ENCODE measurements at places on chromosomes 13 and 19.

DNA sequence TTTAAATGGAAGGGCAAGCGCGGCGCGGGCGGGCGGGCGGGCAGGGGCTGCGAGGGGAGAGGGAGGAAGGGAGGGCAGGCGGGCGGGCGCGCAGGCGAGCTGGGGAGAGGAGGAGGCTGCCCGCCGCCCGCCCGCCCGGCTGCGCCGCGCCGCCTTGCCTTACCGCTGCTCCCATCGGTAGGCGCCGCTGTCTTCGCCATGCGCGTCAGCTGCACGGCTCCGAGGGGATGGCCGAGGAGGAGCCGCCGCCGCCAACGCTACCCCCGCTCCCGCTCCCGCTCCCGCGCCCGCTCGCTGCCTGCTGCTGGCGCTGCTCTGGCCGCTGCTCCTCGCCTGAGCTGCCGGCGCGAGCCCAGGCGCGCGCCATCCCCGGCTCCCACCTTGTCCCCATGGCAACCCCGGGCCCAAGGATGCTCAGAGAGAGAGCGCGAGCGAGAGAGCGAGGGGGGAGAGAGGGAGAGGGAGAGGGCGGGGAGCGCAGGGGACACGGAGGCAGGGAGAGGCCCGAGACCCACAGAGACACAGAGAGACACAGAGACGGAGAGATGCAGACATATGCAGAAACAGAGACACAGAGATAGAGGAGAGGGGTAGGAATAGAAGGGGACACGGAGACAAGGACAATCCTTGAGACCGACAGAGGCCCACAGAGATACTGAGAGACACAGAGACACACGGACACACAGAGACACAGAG lies 40.3 kb downstream of the DEDD2 start:
- DNase-seq, result peak; percentile 35

GRCh38 chr19:46000491-46001246 lies 5.4 kb downstream of the CCDC61 start:
- DNase-seq, result peak; percentile 39

DNA sequence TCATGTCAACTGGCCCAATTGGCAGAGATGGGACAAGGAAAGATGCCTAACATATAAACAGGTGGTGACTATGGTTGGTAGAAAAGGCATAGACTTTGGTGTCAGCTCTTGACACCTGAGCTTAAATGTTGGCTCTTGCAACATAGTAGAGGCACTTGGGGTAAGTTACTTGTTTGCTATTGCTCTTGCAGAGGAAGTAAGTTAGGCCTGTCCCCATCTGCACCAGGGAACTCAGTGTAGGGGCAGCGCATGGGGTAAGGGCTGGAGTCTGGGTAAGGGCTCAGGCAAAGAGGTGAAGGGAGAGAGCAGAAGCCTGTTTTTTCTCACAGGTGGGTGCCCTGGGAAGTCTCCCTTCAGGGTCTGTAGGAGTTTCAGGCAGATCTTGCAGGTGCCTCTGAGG lies 27.6 kb downstream of the ERICH6B start:
- no peak for DNase-seq

DNA sequence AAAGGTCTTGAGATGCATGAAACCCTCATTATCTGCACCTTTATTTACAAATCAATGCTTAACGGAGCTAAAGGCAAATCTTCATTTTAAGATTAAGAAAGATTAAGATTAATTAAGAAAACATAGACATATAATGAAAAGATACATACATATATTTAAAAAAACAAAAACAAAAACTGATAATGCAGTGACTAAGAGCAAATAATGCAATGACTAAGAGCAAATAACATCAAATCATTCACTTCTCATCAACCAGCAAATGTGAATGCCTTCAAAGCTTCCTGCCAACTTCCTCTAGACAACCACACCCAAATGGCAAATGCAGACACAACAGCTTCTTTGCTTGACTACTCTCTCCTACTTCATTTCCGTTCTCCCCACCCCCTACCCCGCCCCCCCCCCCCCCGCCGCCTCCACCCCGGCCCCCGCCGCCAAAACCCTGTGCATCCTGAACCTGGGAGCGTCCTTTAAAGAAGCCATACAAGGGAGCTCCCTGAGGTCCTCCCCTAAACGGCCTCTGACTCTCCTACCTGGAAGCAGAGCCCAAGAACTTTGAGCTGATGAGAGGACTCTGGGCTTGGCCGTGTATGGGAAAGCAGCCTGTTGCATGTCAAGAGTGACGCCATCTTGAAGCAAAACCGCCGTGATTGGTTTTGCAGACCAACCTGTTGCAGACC lies 24.5 kb downstream of the TEX101 start:
- no peak for DNase-seq

DNA sequence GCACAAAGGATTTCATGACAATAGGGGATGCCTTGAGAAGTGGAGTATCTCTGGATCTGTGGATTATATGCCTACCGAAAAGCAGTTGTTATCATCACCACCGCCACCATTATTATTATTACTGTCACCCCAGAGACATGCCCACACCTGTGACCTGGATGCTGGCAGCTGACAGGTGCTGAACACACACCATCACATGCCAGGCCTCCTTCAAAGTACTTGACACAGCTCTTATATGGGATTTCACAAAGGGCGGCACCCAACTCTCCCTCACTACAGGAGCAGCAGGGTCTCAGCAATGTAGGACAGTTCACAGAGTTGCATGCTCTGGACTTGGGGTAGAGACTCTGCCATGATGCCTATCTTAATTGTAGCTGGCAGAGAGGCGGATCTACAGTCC lies 5.6 kb upstream of the GPR42 start:
- DNase-seq, result no peak

DNA sequence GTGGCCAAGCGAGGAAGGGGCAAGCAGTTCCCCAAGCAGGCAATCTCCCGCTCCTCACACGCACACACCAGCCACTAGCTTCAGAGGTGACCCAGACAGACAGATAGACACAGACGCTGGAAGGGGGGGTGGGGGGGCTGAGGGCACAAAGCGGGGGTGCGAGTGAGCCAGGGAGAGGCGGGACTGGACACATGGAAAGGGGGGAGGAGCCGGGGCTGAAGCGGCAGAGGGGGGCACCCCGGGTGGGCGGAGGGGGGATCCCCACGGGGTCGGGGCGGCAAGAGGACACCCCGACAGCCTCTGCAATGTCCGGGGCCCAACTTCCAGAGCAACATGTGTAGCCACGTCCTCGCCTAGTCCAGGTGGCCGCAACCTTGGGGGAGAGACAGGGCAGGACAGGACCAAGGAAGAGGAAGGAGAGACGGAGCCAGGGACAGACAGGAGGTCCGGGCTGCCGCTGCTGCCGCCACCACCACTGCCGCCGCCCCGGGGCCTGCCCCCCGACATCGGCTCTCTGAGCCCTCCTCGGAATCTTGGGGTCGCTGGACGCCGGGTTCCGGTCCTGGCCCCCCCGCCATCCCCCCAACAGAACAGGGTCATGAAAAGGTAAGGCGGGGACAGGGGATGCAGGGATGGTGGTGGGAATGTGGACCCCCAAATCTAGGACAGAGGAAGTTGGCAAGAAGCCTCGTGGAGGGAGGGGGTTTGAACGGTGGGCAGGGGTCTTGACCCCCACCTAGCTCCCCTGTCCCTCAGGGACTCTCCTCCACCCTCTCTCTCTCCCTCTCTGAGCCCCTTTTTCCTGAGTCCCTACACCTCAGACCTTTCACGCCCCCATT lies 1.1 kb downstream of the GRIN2D start:
- no peak for DNase-seq

- peak; percentile 24 for DNase-seq
Measured at GRCh38 chr13:104984296-104984818, 1551.1 kb downstream of the EFNB2 start.

DNA sequence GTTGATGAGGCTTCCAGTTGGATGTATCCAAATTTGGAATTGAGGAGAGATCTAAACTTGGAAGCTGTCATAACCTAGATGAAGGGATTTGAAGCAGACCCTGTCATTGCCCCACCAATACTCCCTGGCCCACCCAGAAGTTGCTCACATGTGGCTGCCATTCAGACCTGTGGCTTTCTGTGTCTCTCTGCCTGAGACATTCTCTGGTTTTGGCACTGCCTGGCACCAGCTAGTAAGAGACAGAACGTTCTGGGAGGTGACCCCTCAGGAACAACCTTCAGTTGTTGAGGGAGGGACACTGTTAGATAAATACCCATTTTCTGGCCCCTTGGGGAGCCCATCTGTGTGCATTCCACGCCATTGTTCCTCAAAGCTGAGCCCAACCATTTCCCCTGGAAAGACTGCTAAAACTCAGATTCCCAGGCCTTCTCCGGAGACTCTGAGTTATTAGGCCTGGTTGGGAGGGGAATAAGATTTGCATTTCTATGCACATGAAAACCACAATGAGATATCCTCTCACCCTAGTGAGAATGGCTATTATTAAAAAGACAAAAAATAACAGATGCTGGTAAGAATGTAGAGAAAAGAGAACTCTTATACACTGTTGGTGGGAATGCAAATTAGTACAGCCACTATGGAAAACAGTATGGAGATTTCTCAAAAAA lies 290.4 kb downstream of the TSHZ3 start:
- DNase-seq, result no peak

- DNase-seq, result no peak
Measured at GRCh38 chr13:76783798-76784197, 102.4 kb downstream of the KCTD12 start.

DNA sequence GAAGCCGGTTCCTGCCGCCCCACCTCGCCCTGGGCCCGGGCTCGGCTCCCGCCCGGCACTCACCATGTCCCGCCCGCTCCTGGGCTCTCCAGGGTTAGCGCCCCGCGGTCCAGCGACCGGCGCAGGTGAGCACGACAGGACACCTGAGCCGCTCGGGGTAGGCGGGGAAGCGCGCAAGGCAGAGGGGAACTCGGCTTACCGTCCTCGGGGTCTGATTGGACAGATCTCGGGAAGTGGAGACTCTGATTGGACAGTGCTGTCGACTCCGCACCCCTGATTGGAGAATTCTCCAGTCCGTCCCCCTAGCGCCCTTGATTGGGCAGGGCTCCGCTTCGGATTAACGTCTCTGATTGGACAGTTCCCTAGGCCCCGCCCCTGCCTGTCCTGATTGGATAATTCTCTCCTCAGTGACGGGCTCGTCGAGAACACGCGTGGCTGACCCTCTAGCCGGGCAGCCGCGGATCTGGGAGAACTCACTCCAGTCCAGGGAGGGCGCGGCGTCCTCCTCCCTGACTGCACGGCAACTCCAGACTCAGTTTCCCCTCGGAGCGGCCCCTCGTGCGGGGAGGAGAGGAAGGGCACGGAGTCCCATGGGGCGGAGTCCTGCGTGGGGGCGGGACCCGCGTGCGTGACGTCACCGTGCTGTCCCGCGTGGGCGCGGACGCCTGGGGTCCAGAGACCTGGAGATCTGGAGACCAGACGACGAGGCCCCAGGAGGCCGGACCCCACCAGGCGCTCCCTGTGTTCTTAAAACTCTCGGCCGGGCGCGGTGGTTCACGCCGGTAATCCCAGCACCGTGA lies at the start of gene ZNF77:
Gene ZNF77, minus strand, starts transcription at position 197 of the 800 bp plus-strand sequence. Its CDS starts 131 bp downstream, at position 66.
- peak; percentile 99 for DNase-seq

GRCh38 chr19:42455621-42456081 lies 12.9 kb upstream of the CXCL17 start:
- DNase-seq, result no peak

DNA sequence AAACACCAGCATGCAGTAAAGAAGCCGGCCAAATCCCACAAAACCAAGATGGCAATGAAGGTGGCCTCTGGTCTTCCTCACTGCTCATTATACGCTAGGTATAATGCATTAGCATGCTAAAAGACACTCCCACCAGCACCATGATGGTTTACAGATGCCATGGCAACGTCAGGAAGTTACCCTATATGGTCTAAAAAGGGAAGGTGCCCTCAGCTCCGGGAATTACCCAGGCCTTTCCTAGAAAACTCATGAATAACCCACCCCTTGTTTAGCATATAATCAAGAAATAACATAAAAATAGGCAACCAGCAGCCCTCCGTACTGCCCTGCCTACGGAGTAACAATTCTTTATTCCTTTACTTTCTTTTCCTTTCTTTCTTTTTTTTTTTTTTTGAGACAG lies 21.1 kb upstream of the PLEKHF1 start:
- DNase-seq, result no peak

DNA sequence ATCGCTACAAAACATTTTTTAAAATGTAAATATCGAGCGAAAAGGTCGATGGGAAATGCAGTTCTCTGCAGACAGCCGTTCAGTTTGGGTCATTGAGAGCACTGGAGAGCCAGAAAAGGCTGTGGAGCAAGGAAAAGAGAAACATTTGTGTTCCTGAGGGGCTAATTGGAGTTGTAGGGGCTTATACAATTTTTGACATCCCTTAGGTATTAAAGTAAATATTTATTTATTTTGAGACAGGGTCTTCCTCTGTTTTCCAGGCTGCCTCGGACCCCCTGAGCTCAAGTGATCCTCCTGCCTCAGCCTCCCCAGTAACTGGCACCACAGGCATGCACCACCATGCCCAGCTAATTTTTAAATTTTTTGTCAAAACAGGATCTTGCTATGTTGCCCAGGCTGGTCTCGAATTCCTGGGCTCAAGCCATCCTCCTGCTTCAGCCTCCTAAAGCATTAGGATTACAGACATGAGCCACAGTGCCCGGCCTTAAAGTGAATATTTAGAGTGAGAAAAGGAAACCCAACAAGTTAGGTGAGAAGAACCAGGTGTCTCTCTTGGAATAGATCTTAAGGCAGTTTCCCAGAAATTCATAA lies 825 bp upstream of the YIF1B start:
- no peak for DNase-seq

DNA sequence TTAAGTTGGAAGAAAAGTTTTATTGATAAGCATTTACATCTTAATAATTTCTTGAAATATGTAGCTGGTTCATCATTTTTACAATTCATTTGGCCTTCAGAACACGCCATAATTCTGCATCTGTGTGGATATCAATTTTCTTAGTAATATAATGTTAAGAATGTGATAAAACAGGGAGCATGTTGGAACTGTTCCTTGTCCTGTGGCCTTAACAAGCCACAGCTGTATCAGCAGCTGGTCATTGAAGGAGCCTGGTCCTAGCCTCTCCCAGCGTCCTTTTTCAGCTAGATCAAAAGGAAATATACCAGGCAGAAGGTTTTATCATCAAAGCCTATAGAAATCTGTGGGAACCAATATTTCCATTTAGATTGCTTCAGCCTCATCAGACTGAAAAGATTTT lies 421.8 kb downstream of the SPRY2 start:
- no peak for DNase-seq

- no peak for DNase-seq
Measured at GRCh38 chr19:17340302-17340870, 3.0 kb downstream of the GTPBP3 start.

GRCh38 chr13:50626101-50626547 lies 217.4 kb downstream of the DLEU7 start:
- DNase-seq, result no peak

DNA sequence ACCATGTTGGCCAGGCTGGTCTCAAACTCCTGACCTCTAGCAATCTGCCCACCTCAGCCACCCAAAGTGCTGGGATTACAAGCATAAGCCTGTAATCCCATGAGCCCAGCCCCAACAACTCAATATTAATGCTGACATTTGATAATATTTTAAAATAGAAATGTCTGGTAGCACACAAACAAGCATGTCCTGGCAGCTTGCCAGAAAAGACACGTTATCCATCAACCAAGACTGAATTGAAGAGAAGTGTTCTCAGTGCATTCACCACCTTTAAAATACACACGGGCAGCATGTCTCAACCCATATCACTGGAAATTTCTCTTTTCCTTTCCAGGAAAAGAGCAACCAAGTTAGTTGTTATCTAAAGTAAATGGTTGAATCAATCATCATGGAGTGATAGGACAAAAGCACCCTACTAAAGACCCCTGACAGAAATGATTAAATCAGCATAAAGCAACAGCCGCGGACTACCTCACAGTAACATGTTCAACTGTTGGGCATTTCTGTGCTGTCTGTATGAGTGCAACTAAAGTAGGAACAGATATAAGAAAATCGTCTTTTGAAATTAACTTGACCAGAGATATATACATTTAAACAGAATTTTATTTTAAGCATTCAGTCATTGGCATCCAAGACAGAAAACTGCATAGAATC lies 25.0 kb downstream of the LHFPL6 start:
- DNase-seq, result no peak

GRCh38 chr19:42846597-42846996 lies 32.9 kb downstream of the PSG1 start:
- DNase-seq, result no peak
